ENCODE measurements at places on chromosomes 2 and 18. TPM values are rescaled to one million over a fixed set of nuclear protein-coding genes. Genes with fewer than 3 reads are reported as not detected.

DNA sequence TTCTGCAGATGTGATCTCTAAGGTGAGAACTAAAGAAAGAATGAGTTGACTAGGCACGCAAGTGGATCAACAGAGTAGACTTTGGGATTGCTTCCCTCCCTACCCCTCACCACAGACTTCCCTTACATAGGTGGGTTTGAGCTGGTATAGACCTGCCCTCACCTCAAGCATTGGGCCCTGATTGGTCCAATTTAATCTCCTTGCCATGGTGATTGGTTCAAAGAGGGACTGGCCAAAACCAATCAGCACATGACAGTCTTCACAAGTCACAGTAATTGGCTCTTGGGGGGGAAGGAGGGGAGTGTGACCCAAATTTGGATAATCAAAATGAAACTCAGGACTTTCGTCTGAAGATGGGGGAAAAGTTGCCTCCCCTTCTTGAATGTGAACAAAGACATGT is 36.6 kb upstream of the LNPK start:
- DNase-seq: no peak

- DNase-seq: no peak
Observed at GRCh38 chr18:78738076-78738690, 241.4 kb upstream of the SALL3 start.

DNA sequence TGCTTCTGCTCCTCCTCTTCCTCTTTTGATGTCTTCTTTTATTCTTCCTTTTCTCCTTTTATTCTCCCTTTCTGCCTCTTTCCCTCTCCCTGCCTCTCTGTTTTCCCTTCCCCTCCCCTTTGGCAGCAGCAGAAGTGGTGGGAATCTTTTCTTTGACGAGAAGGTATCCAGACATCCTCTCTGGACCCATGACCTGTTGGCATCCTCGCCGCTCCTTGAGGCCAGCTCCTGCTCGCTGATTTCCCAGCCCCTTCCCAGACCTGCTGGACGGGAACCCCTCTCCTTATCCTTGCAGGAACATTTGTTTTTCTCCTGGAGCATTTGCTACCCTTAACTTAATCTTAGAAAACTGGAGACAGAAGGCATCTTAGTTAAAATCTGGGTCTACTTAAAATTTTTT is 130.5 kb downstream of the LPIN1 start:
- DNase-seq: no peak

UBXN4 gene
- total RNA-seq: 94.4 TPM

REG3G gene
- total RNA-seq: not detected

Data from Calu3 (cell line).